Gastrocnemius medialis (tissue), 4 donors: ENCODE measurements at places on chromosomes 12 and 14. TPM values are rescaled to one million over a fixed set of nuclear protein-coding genes. Genes with fewer than 3 reads are reported as not detected.
A peak's percentile ranks its signal among the peaks of the same experiment; 100 is the strongest.

GRCh38 chr12:124432376-124432775, 135.0 kb downstream of the NCOR2 start:
- no peak for DNase-seq
- H3K36me3 ChIP-seq, result no peaks in the 10 kb centered on the region
- peaks cover 29% of the 10 kb centered on the region for H3K4me1 ChIP-seq
- H3K27me3 ChIP-seq, result no peaks in the 10 kb centered on the region
- peak overlapping the region; percentile 81 for H3K27ac ChIP-seq

GRCh38 chr14:96001866-96002497, 37.2 kb upstream of the C14orf132 start:
- H3K36me3 ChIP-seq, result no peaks in the 10 kb centered on the region
- H3K4me1 ChIP-seq, result no peaks in the 10 kb centered on the region
- H3K4me3 ChIP-seq, result no peak overlapping the region
- DNase-seq, result no peak
- no peak overlapping the region for H3K27ac ChIP-seq

DNA sequence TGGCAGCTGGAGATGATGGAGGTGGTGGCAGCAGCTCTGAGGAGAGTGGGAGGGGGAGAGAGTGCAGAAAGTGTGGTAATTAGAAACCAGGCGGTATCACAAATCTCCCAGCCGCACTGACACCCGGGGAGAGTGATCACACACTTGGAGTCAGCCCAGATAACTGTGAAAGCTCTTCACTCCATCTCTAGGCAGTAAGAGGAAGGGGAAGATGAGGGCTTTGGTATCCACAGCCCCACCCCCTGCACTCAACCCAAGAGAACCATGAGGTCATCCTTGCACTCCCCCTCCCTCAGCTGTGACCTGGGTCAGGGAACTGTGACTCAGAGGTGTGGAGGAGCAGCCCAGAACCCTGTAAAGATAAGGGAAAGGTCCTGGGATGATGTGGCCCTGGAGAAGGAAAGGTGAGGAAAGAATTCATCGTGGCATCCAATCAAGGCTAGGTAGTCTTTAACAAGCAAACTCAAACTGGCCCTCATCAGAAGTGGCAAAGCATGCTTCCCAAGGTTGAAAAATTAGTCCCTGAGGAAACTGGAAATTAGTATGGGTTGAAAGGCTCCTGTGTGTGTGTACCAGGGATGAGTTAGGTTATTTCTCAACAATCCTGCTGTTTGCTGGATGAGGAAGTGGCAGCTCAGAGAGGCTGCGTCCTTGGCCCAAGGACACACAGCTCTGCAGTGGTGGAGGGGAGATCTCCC, 111.0 kb upstream of the LHX5 start:
- H3K4me1 ChIP-seq, result no peaks in the 10 kb centered on the region
- no peak for DNase-seq
- H3K27me3 ChIP-seq, result peaks cover 5% of the 10 kb centered on the region
- no peak overlapping the region for H3K4me3 ChIP-seq
- H3K27ac ChIP-seq, result no peak overlapping the region
- H3K36me3 ChIP-seq, result no peaks in the 10 kb centered on the region

DNA sequence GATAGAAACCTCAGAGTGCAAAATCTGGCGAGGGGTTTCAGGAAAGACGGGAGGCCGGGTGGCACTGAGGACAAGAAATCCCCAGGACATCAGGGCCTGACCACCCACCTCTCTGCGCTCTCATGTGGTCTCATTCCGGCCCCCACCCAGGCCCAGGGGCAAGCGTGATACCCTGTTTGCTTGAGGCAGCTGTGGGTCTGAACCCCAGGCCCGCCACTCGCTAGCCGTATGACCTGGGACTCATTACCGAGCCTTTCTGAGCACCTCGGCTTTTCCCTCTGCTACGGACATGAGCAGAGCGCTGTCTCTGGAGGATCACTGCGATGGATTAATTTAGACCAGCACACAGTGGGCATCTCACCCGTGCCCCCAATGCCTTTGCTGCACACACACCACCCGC, 25.5 kb upstream of the BCDIN3D start:
- no peak overlapping the region for H3K4me3 ChIP-seq
- H3K4me1 ChIP-seq, result peaks cover 10% of the 10 kb centered on the region
- H3K36me3 ChIP-seq, result no peaks in the 10 kb centered on the region
- H3K27me3 ChIP-seq, result no peaks in the 10 kb centered on the region
- DNase-seq, result no peak
- H3K27ac ChIP-seq, result peak overlapping the region; percentile 6

DNA sequence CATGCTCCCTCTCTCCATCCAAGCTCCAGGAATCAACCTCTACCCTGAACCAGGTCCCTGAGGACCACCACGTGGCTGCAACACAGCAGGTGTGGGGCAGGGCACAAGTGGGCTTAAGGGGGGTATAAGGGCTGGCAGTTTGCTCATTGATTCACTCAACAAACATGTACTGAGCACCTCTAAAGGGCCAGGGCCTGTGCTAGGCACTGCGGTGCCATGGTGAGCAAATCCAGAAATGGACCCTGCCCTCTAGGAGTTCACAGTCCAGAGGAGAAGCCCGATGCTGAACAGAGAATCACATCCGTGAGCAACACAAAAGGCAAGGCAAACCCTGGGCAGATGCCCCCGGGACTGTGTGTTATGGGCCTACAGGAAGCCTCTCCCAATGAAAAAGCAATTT, 6.5 kb upstream of the AQP2 start:
- no peak for DNase-seq
- no peaks in the 10 kb centered on the region for H3K36me3 ChIP-seq
- no peak overlapping the region for H3K4me3 ChIP-seq

DNA sequence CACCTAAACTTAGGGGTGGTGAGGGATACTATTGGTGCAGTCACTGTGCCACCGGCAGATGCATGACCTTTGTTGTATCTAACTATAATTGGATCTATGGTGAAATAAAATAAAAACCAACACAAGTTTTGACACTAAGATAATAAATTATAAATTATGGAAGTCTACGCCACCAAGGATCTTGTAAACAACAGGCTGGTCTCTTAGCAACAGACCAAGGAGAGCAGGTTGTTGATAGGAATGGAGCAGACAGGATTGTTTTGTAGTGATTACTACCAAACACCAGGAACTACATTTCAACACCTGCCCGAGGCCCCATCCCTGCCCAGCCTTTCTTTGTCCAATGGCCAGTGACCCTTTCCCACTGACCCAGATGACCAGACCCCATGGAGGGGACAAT, 1178.0 kb downstream of the VRK1 start:
- H3K4me3 ChIP-seq, result no peak overlapping the region
- no peak for DNase-seq
- H3K36me3 ChIP-seq, result no peaks in the 10 kb centered on the region
- H3K27ac ChIP-seq, result no peak overlapping the region

Gene TAS2R46
- total RNA-seq, result not detected

Gene B4GALNT1
- total RNA-seq, result 14.5 TPM

DNA sequence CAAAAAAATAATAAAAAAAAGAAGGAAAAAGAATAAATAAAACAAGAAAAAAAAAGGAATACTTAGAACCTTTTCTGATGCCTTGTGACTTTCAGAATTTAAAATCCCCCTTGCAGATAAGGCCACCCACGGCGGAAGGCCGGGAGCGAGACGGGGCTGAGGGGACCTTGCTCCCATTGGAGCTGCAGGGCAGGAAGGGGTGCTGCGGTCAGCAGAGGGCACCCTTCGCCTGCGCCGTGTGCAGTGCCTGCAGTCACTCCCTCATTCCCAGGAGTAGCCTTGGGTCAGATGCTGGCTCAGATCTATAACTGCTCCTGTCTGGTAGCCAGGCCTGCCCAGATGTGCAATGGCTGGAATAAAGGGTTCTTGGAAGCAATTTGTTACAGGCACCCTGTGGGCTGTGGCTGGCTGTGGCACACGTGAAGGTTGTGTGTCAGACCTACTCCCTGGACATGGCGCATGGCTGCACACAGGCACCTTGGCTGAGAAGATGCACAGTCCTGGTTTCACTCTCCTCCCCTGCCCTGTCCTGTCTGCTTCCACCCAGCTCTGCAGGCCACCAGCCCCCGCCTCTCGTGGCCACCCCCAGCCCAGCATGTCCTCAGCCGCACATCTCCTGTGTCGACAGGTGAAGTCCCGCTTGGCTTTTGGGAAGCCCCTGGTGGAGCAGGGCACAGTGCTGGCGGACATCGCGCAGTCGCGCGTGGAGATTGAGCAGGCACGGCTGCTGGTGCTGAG, 13.4 kb upstream of the ALDH2 start:
- H3K27me3 ChIP-seq, result no peaks in the 10 kb centered on the region
- H3K4me3 ChIP-seq, result no peak overlapping the region
- no peak for DNase-seq
- peak overlapping the region; percentile 14 for H3K27ac ChIP-seq
- H3K36me3 ChIP-seq, result peaks cover 10% of the 10 kb centered on the region
- peaks cover 27% of the 10 kb centered on the region for H3K4me1 ChIP-seq

Gene TCL1B
- not detected for total RNA-seq

Gene FAM186B
- 0.31 TPM for total RNA-seq

Gene NELL2
- total RNA-seq, result 0.58 TPM

DNA sequence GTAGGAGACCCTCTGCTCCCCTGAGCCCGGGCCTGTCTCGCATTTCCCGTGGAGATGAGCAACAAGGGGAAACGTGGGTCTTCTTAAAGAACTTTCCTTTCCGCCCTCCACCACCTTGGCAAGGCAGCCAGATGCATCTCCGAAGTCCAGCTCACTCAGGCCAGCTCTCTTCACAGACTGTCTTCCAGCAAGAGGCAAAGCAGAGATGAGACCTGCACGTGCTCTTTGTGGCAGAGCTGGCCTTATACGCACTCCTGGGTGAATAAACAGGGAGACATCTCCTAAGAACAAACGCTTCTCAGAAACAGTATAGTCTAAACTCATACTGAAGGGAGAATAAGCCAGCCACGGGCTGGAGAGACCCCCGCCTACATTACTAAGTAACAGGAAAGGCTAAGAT, 1.3 kb upstream of the BDKRB1 start:
- H3K27ac ChIP-seq, result no peak overlapping the region
- H3K4me3 ChIP-seq, result no peak overlapping the region
- no peak for DNase-seq
- H3K27me3 ChIP-seq, result no peaks in the 10 kb centered on the region

- no peak overlapping the region for H3K4me3 ChIP-seq
- peaks cover 25% of the 10 kb centered on the region for H3K4me1 ChIP-seq
- peaks cover 46% of the 10 kb centered on the region for H3K36me3 ChIP-seq
- peak overlapping the region; percentile 24 for H3K27ac ChIP-seq
- DNase-seq, result no peak
Measured at GRCh38 chr12:120764816-120765215, 39.2 kb downstream of the ACADS start.

Gene CMA1
- not detected for total RNA-seq

GRCh38 chr12:81274637-81275529, 197.0 kb downstream of the ACSS3 start:
- no peaks in the 10 kb centered on the region for H3K4me1 ChIP-seq
- no peak overlapping the region for H3K4me3 ChIP-seq
- H3K27ac ChIP-seq, result no peak overlapping the region
- no peak for DNase-seq

Gene AQP6
- total RNA-seq, result not detected

GRCh38 chr12:29110506-29111442, 38.3 kb upstream of the FAR2 start:
- no peak overlapping the region for H3K4me3 ChIP-seq
- H3K27ac ChIP-seq, result no peak overlapping the region
- no peaks in the 10 kb centered on the region for H3K4me1 ChIP-seq
- no peaks in the 10 kb centered on the region for H3K36me3 ChIP-seq
- H3K27me3 ChIP-seq, result no peaks in the 10 kb centered on the region

DNA sequence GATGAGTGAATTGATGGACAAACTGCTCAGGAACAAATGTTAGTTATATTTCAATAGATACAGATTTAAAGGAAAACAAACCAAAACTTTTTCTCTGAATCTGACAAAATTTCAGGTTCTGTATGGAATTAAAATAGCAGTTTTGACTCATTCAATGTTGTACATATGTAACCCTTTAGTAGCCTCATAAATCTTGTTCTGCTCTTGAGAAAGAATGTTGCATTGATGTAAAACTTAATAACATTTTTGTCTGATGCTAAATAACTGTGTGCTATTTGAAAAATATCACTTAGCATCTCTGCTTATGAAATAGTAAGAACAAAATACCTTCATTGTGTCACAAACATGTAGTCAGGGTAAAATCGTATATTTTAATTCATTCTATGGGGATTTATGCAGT, 168.9 kb upstream of the NOVA1 start:
- no peak overlapping the region for H3K4me3 ChIP-seq
- no peak for DNase-seq
- H3K4me1 ChIP-seq, result no peaks in the 10 kb centered on the region
- H3K27me3 ChIP-seq, result no peaks in the 10 kb centered on the region

GRCh38 chr14:96011131-96011530, 28.0 kb upstream of the C14orf132 start:
- DNase-seq, result no peak
- H3K36me3 ChIP-seq, result no peaks in the 10 kb centered on the region
- no peak overlapping the region for H3K4me3 ChIP-seq
- H3K27ac ChIP-seq, result no peak overlapping the region
- H3K27me3 ChIP-seq, result no peaks in the 10 kb centered on the region

Gene ART4
- 0.44 TPM for total RNA-seq

GRCh38 chr12:15644700-15645099, 144.5 kb downstream of the EPS8 start:
- H3K36me3 ChIP-seq, result peaks cover 8% of the 10 kb centered on the region
- no peak overlapping the region for H3K4me3 ChIP-seq
- no peaks in the 10 kb centered on the region for H3K27me3 ChIP-seq
- no peak for DNase-seq
- no peak overlapping the region for H3K27ac ChIP-seq

Gene ACOT6
- not detected for total RNA-seq

DNA sequence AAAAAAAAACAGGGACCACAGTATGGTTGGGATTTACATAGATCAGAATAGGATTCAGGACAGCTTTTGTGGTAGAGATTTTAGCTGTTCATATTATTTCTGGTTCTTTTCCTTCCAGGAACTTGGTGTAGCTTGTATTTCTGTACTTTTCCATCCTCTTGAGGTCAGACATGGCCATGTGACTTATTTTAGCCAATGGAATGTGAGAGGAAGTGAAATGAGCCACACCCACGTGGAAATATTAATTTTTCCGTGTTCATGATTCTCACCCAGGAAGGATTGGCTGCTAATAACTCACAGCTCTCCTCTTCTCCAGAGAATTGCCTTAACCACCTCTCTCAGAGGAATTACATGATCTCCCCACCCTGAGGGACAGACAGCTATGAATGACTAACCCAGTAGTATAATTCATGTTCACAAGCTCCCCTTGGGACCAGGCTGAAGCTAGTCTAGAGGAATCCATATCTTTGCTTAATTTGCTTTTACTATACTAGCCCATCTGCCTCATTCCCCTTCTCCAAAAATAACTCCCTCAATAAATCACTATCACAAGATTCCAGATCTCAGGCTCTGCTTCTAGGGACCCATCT, 340.4 kb downstream of the NUAK1 start:
- H3K4me1 ChIP-seq, result no peaks in the 10 kb centered on the region
- H3K36me3 ChIP-seq, result no peaks in the 10 kb centered on the region

GRCh38 chr12:92049403-92049802, 96.2 kb downstream of the BTG1 start:
- H3K36me3 ChIP-seq, result no peaks in the 10 kb centered on the region
- no peak overlapping the region for H3K27ac ChIP-seq
- H3K4me1 ChIP-seq, result no peaks in the 10 kb centered on the region
- no peak for DNase-seq

GRCh38 chr14:89430391-89431236, 13.6 kb upstream of the FOXN3 start:
- H3K4me1 ChIP-seq, result peaks cover 56% of the 10 kb centered on the region
- DNase-seq, result no peak
- H3K27ac ChIP-seq, result peak overlapping the region; percentile 76
- no peaks in the 10 kb centered on the region for H3K27me3 ChIP-seq

- no peaks in the 10 kb centered on the region for H3K27me3 ChIP-seq
- no peak overlapping the region for H3K27ac ChIP-seq
- DNase-seq, result no peak
Measured at GRCh38 chr12:18400186-18400585, 138.9 kb downstream of the PIK3C2G start.

Gene VASH1
- total RNA-seq, result 0.88 TPM
